ENCODE measurements at places on chromosomes 13 and 19.
A peak's percentile ranks its signal among the peaks of the same experiment; 100 is the strongest.

GRCh38 chr13:72808917-72809500 lies 27.1 kb downstream of the PIBF1 start:
- DNase-seq: no peak

- DNase-seq: peak; percentile 21
These were observed at the start of gene DKKL1 for GRCh38 chr19:49363268-49364082. Gene DKKL1 (plus strand): TSS chr19:49363877. CDS start chr19:49363999, 122 bp downstream.

DNA sequence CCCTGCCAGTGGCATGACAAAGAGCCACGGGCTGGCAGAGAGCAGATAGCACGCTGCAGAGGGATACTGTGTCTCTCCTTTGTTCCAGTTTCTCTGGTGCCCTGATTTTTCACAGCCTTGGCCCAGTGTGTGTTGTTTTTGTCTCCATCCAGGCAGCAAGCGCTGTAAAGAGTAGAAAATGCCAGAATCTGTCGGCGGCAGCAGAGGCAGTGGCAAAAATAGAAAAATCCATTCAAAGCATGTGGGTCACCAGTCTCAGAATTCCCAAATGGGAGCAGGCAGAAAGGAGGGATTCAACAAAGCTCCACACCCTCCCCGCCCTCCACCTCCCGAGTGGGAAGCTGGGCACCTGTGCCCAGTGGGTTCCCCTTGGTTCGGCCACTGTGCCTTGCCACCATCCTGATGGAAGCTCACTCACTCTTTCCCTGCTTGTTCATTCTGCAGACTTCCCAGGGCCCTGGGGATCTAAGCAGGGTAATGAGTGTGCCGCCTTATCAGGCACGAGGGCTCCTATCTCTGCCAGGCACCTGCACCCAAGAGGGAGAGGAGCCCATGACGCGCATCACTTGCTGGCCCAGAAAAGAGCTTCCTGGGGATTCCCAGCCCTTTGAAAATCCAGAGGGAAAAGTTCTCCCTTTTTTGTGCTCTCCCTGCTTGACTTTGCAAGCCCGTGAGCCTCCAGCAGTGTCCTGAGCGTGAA lies 416.9 kb downstream of the IRS2 start:
- DNase-seq: no peak

DNA sequence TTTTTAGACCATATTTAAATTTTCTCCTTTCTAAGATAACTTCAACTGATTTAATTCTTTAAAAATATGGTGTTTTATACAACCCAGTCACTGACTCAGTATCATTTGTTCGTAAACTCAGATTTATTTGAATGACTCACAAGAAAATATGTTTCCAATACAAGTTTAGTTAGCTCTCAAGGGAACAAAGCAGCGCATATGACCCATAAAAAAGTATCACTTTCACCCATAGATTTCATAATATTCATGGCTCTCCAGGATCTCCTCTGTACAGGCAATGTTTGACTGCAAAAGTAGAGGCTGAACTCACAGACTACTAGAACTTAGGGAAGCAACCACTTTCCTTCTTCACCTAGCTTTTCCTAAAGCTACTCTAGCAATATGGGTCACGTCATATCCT lies 405.6 kb upstream of the PCDH9 start:
- DNase-seq: no peak

DNA sequence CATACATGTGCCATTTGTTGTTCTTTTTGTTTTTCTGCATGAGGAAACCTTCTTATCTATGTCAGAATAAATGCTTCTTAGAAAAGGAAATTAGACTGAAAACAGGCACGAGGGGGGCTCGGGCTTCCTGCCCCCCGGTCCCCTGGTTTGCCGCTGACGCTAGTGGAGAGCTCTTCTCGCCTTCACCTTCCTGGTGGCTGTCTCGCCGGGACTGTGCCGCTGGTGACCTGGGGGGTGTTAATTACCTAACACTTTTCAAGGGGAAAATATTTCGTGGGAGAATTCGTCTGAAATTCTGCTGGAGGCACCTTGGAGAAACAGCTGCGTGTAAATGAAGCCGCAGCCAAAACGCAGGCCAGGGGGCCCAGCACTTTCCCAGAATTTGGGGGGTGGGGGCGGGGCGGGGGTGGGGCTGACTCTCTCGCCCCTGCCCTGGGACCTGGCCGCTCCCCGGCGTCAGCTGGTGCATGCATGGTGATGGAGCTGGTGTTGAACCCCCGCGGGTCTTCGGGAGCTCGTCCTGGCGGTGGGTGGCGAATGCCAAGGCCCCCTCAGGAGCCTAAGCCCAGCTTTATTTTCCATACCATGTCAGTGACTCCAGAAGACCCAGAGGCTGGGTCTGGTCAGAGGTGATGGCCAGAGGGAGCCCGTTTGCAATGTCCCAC lies 58.3 kb upstream of the MCF2L start:
- DNase-seq: no peak

GRCh38 chr13:111034811-111035210 lies 80.3 kb upstream of the ARHGEF7 start:
- no peak for DNase-seq

DNA sequence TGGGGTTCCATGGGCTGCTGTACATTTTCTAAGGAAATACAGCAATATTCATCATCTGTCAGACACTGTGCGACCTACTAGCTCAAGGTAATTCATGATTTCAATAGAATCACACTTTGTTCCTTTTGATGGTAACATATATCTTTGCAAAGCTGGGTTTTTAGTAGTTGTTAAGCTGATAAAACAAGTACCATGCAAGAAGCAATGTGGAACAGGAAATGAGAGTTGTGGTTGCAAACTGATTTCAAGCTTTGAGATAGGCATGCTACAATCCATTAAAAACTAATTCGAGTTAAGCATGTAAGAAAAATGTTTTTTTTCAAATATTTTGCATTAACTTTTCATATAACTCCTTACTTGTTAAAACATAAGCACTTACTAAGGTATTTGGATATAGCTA lies 6.8 kb upstream of the MBNL2 start:
- no peak for DNase-seq

- DNase-seq: no peak
These were observed 9.9 kb downstream of the SLC6A16 start for GRCh38 chr19:49315111-49315510.

DNA sequence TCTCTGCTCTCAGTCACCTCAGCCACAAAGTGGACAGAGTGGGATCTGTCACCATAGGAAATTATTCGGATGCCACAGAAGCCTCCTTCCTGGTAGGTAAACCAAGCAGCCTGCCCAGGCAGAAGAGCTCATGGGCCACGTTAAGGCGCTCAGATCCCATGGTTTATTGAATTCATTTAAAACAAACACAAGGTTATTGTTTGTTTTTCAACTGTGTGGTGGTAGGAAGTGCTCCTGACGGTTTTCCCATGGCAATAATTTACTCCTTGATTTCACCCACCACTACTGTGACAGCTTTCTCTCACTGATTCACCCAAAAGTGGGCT lies 14.4 kb downstream of the BCAM start:
- DNase-seq: no peak

GRCh38 chr19:20669263-20669662 lies 7.9 kb upstream of the ZNF626 start:
- DNase-seq: no peak

- DNase-seq: no peak
These were observed 250.3 kb downstream of the DLEU7 start for GRCh38 chr13:50593207-50593606.

DNA sequence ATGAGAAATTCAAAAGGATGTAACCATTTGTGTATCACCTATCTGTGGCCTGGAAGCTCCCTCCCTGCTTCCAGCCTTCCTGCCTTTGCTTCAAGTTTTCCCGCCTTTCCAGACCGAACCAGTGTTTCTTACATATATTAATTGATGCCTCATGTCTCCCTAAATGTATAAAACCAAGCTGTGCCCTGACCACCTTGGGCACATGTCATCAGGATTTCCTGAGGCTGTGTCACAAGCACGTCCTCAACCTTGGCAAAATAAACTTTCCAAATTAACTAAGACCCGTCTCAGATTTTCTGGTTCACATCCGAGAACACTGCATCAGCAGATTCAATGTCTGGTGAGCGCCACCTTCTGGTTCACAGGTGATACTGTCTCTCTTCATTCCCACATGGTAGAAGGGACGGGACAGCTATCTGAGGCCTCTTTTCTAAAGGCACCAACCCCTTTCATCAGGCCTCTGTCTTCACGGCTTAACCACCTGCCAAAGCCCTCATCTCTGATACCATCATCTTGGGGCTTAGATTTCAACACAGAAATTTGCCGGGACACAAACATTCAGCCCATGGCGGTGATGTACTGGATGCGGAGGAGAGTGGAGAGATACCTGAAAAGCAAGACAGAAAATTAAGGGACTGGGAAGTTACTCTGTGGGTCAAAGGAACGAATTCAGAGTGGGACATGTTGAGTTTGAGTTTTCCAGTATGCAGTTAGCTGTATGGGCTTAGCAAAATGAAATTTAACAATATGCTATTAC lies 58.7 kb upstream of the PABPC3 start:
- peak; percentile 3 for DNase-seq

DNA sequence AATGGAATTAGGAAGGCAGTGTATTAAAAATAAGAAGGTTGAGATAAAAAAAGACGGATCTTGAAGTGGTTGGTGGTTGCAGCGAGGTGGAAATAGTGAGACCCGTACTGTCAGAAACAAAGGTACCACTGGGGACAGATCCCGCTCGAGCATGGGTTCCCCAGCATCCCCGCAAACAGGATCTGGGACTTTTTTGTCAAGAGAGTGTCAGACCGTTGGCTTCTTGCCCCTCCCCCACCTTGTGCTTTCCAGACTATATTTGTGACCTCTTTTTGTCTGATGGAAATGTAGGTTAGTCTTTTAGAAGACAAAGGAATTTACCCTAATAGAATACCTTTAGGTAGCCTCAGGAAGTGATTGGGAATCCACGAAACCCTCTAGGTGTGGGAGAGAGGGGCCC lies 4.2 kb downstream of the GATAD2A start:
- DNase-seq: no peak

DNA sequence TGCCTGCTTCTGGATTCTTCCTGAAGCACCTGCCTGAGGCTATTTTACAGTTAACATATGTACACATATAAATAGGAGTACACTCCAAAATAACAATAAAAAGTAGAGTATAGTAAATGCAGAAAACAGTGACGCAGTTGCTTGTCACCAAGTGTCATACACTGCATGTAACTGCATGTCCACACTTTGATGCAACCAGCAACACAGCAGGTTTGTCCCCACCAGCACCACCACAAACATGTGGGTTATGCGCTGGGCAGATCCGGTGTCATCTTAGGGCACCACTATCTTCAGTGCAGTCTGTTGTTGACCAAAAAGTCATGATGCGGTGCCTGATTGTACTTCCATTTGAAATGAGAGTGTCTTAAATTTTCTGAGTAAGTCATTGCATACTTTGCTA lies 51.3 kb downstream of the COL4A2 start:
- DNase-seq: no peak

DNA sequence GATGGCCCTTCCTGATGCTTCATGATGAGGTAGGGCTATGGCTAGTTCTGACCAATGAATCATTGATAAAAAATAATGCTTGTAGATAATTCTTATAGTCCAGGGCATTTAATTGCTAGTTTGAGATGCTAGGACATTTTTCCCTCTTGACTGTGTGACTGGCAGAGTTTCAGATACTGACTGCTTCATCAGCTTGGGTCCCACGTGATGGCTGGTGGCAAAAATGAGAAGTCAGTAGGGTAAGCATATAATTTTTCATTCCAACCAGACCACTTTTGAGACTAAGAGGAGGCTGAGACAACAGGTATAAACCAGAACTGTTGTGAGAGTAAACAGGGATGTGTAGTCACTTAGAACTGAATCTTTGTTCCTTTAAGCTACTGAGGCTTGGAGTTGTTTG lies 183.3 kb downstream of the HS6ST3 start:
- DNase-seq: no peak

- DNase-seq: no peak
These were observed 5.2 kb downstream of the AKT2 start for GRCh38 chr19:40279761-40280607.

DNA sequence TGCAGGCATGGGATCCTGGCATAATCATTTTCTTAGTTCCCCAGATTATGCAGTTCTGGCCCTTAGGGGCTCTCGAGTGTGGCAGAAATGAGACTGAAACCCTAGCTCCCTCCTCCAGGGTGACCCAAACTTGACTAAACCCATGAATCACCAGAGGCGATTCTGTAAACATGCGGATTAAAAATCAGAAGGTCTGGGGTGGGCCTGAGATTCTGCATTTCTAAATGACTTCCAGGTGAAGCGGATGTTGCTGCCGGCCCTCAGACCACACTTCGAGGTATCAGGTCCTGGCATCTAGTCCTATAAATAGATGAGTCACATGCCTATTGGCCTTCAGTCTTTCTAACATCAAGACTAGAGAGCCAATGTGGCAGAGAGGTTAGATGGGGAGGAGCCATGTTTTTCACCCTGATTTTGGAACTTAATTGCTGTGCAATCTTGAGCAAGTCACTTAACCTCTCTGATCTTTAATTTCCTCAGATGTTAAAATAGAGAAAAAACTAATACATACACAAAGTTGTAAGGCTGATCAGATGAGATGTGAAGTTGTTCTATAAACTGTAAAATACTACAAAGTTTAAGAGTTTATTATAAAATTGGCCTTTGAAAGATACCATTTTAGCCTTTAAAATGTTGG lies 431.2 kb downstream of the FOXO1 start:
- no peak for DNase-seq

DNA sequence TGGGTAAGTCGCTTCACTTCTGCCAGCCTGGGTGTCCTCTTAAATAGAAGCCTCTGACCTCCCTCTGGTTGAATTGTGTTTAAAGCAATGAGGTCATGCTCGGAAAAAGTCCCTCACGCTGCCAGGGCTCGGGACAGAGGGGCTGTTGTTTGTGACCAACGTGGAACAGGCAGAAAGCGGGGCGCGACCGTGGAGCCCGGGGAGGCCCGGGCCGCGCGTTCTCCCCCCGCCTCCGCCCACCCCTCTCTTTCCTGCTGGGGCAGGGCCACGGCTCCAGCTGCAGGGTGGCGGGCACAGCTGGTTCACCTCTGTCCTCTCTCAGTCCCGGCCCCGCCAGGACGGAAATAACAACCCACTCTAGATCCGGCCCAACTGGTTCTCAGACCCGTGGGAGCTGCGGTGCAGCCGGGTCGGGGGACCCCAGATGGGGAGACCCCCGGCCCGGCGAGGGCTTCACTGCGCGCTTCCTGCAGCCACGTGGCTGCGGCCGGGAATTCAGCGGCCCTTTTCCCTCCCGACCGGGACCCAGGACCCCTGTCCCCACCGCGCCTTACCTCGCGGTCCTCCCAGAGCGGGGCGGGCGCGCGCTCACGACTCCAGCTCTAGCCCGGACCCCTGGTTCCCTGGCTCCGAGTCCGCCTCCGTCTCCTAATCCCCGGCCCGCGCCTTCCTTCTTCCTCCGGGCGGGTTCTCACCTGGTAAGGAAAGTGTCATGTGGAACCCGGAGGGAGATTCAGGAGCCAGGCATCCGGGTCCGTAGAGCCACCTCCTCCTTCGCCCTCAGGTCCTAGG lies 1.9 kb downstream of the CDC42EP5 start:
- DNase-seq: no peak

GRCh38 chr19:2319551-2319950 lies 8.8 kb downstream of the LSM7 start:
- DNase-seq: no peak

- no peak for DNase-seq
These were observed 13.4 kb downstream of the ZNF20 start for GRCh38 chr19:12126707-12127106.

GRCh38 chr13:41976476-41976875 lies 15.6 kb upstream of the VWA8 start:
- DNase-seq: no peak

Data from activated CD4-positive, CD25-positive, alpha-beta regulatory T cell (primary cell).